ENCODE measurements at places on chromosomes 6 and 20. TPM values are rescaled to one million over a fixed set of nuclear protein-coding genes. Genes with fewer than 3 reads are reported as not detected.

GRCh38 chr6:33320315-33321181 lies 3.0 kb upstream of the ZBTB22 start:
- peaks cover 4% of the 10 kb centered on the region for H3K27me3 ChIP-seq
- peak overlapping the region; percentile 97 for H3K27ac ChIP-seq
- H3K4me1 ChIP-seq = peaks cover 66% of the 10 kb centered on the region
- no peak for DNase-seq
- H3K4me3 ChIP-seq = peak overlapping the region; percentile 99
- peaks cover 36% of the 10 kb centered on the region for H3K36me3 ChIP-seq

DNA sequence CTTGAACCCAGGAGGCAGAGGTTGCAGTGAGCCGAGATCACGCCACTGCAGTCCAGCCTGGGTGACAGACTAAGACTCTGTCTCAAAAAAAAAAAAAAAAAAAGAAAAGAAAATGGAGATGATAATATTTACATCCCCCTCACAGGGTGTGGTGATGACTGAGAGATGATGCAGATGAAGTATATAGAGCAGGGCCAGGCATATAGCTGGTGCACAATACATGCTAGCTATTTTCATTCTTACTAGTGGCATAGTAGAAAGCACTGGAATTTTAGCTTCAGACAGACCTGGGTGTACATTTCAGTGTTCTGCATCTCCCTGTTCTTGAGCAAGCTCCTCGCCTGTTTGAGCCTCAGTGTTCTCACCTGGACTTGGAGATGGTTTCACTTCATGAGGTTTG lies 36.9 kb downstream of the CEBPB start:
- no peak overlapping the region for H3K4me3 ChIP-seq
- no peaks in the 10 kb centered on the region for H3K36me3 ChIP-seq
- no peaks in the 10 kb centered on the region for H3K27me3 ChIP-seq
- no peak overlapping the region for H3K27ac ChIP-seq

DNA sequence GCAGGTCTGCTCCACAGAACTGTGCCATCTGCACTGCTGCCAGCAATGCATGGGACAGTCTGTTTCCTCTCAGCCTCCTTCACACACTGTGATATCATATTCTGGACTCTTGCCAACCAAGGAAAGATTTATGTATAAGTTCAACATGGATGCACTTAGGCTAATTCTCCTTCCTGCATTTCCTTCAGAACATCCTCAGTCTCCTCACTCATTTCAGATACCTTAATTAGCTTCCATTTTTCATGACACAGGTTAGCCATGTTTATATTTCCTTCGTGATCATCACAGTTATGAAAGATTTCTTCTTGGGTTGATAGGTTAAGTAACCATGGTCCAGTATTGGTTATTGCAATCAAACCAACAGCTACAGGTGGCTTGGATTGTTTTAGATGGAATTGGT lies 46.4 kb upstream of the DDR1 start:
- no peak overlapping the region for H3K27ac ChIP-seq
- H3K27me3 ChIP-seq = no peaks in the 10 kb centered on the region
- no peak overlapping the region for H3K4me3 ChIP-seq
- no peaks in the 10 kb centered on the region for H3K36me3 ChIP-seq
- peaks cover 19% of the 10 kb centered on the region for H3K4me1 ChIP-seq

DNA sequence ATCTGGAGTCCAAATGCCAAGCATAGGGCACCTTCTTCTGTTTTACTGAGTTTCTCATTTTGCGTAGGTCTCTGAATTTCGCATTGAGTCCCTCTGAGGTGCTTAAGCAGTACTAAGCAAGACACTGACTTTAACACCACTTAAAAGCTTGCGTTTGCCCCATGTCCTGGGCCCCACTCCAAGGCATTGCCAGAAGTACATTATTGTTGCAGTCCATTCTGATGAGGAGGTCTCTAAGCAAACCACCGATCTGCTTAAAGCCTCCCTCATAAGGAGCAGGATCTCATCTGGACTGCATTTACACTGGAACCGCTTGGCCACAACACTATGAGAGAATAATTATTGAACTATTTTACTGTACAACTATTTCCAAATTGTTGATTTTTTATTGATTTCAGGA lies 16.3 kb downstream of the BMP2 start:
- no peaks in the 10 kb centered on the region for H3K36me3 ChIP-seq
- no peak overlapping the region for H3K27ac ChIP-seq
- no peaks in the 10 kb centered on the region for H3K27me3 ChIP-seq
- no peak for DNase-seq
- no peaks in the 10 kb centered on the region for H3K4me1 ChIP-seq
- H3K4me3 ChIP-seq = no peak overlapping the region

- H3K27ac ChIP-seq = no peak overlapping the region
- DNase-seq = no peak
- peaks cover 3% of the 10 kb centered on the region for H3K27me3 ChIP-seq
- H3K4me1 ChIP-seq = no peaks in the 10 kb centered on the region
- no peak overlapping the region for H3K4me3 ChIP-seq
Measured at GRCh38 chr6:167744681-167745669, 81.7 kb upstream of the AFDN start.

DNA sequence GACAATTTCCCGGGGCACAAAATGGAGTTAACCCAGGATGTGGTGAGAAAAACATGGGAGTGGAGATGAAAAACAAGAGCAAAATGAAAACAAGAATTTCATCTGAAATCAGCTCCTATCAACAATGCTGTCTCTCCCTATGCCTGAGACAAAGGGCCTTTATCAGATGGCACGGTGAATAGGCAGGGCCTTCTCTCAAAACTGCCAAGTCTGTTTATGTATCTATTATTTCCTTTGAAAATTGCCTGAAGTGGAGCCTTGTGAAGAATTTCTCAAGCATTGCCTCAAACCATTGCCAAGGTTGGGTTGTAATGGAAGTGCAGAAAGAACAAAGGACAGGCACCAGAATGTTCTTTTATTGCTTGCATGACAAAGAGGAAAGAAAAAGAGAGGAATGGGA lies 74.7 kb downstream of the BTBD3 start:
- H3K4me3 ChIP-seq = no peak overlapping the region
- H3K27me3 ChIP-seq = peaks cover 3% of the 10 kb centered on the region
- H3K4me1 ChIP-seq = no peaks in the 10 kb centered on the region
- H3K27ac ChIP-seq = no peak overlapping the region
- H3K36me3 ChIP-seq = no peaks in the 10 kb centered on the region

- peaks cover 72% of the 10 kb centered on the region for H3K4me1 ChIP-seq
- H3K4me3 ChIP-seq = no peak overlapping the region
- peaks cover 35% of the 10 kb centered on the region for H3K36me3 ChIP-seq
- DNase-seq = no peak
Measured at GRCh38 chr6:7129784-7130569, 22.2 kb downstream of the RREB1 start.

Gene BNIP5
- total RNA-seq = not detected

Gene KCNK15
- 0.48 TPM for total RNA-seq

Gene MEA1
- total RNA-seq = 98.6 TPM

Gene SLC22A2
- not detected for total RNA-seq

Gene MYO6
- total RNA-seq = 1.6 TPM

Gene STMND1
- total RNA-seq = not detected

Gene EYS
- not detected for total RNA-seq

Gene FERMT1
- total RNA-seq = 0.52 TPM

Gene LPIN3
- 1.4 TPM for total RNA-seq

Data from activated naive CD8-positive, alpha-beta T cell treated with anti-CD3 and anti-CD28 coated beads for 36 hours (primary cell).